ENCODE measurements at places on chromosomes 1 and 21.

GRCh38 chr1:175419684-175420517, 227.3 kb upstream of the KIAA0040 start:
- DNase-seq: no peak

DNA sequence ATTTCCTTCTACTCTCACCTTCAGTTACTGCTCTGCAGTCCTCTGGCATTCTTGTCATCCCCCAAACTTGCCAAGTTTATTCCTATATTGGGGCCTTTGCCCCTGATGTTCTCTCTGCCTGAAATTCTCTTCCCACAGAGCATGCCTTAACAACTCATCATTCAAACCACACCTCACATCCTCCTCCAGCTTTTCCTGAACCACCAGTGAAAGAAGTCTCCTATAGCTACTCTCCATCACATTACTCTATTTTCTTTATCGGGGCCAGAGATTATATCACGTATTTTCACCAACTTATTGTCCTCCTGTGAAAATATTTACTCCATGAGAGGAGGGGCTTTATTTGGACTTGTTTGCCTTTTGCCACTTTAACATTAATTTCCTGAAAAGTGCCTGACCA, 32.1 kb downstream of the EXTL2 start:
- no peak for DNase-seq

GRCh38 chr1:116466810-116467557, 93.9 kb downstream of the ATP1A1 start:
- DNase-seq: no peak

- DNase-seq: no peak
These were observed at the start of gene ANXA9 for GRCh38 chr1:150981805-150982712. TSS of gene ANXA9 (plus strand) at chr1:150982292. CDS start at chr1:150983106, 814 bp downstream.

DNA sequence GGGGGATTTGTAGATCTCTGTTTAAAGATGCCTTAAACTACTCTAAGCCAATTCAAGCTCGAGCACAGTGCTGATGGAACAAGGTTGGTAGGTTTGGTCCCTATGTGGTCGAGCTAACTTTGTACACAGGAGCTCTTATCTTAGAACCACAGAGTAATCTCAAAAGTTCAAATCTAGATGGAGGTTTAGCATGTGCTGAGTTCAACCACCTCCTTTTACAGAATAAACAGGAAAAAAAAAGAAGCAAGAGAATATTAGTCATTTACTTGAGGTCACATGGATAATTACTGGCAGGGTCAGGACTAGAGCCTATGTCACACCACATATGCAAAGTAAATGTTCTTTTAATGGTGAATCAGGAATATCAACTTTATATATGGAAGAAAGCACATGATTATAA, 86.2 kb downstream of the DTL start:
- no peak for DNase-seq

GRCh38 chr1:166164995-166165660, 1.7 kb downstream of the FAM78B start:
- DNase-seq: no peak

GRCh38 chr1:69693921-69694675, 126.4 kb downstream of the LRRC7 start:
- no peak for DNase-seq

GRCh38 chr1:244322791-244323521, 128.8 kb downstream of the ADSS2 start:
- no peak for DNase-seq

- no peak for DNase-seq
These were observed 1.8 kb upstream of the DMBX1 start for GRCh38 chr1:46487818-46488218.

GRCh38 chr1:171590022-171590421, 32.0 kb upstream of the MYOCOS start:
- DNase-seq: no peak

DNA sequence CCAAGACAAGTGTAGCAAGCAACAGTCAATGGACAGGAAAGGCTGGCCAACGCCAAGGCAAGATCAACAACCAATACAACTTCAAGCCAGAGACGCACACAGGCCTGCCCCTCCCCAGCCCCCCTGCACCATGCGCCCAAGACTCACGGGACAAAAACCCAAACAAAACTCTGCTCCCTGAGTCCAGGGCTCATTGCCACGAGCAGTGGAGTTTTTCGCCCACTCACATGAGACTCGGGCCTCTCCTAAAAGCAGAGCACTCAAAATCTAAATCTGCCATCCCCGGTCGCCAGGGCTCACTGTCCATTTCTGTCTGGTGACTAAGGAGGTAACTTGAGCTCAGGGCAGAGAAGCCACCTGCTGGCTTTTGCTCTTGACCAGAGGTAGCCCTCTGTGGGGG, 174.8 kb downstream of the CLIC6 start:
- no peak for DNase-seq

DNA sequence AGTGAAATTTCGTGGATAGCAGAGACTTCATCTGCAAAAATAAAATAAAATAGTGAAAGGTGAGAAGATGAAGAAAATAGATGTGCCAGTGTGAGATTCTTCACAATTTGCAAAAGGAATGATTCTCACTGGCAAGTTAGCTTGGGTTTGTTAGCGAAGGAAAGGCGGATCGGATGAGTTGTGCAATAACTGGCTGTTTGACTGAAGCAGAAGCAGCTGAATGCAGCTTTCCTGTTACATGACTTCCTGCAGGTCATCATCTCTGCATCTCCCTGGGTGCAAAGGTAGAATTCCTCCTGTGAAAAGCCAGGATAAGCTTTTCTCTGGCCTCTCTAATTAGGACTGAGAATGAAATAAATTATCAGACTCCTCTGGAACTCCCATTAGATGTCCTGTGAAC, 263.1 kb upstream of the CHRM3 start:
- no peak for DNase-seq

DNA sequence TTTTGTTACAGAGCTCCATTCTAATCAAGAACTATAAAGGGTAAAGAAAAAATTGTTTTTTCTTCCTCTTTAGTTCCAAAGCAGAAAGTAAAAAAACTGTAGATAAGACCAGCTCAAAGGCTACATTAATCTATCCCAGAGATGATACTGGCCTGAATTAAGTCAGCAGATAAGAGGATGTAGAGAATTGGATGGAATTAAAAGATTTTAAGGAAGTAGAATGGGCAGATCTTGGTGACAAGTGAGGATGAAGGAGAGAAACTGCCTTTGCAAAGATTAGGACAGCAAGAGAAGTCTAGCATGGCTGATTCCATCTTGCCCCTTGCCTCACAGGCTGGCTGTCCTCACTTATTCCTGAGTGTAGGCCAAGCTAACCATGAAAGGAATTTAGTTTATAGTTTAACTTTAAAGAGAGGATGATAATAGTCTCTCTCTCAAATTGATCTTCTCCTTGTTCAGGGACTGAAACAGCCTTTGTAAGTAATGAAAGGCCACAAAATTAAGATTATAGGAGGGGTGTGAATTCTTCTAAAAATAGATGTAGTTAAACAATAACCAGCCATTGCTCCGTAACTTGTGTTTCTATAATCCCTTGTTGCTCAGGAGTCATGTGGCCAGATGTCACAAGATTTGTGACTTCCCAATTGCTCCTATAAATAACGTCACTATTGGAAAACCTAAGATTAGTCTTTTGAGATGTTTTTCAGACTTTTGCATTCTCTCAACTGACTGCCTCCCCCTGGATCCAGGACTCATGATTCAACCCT, 265.0 kb upstream of the USP24 start:
- peak; percentile 27 for DNase-seq

DNA sequence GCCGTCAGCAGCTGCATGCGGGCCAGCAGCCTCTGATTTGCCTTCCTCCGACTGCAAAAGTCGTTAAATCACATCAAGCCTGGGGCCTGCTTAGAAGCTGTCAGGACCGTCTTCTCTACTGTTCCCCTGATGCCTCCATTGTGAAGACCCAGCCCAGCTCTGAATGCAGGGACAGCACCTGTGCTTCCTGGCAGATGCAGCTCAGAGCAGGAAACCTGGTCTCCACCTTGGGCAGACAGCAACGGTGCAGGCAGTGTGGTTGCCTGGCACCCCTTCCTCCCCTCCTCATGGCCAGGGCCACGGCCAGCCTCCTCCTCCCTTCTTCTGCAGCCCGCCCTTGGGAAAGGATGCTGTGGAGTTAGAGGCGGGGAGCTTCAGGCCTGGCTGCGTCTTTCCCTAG, 92.3 kb upstream of the COL6A1 start:
- DNase-seq: no peak

DNA sequence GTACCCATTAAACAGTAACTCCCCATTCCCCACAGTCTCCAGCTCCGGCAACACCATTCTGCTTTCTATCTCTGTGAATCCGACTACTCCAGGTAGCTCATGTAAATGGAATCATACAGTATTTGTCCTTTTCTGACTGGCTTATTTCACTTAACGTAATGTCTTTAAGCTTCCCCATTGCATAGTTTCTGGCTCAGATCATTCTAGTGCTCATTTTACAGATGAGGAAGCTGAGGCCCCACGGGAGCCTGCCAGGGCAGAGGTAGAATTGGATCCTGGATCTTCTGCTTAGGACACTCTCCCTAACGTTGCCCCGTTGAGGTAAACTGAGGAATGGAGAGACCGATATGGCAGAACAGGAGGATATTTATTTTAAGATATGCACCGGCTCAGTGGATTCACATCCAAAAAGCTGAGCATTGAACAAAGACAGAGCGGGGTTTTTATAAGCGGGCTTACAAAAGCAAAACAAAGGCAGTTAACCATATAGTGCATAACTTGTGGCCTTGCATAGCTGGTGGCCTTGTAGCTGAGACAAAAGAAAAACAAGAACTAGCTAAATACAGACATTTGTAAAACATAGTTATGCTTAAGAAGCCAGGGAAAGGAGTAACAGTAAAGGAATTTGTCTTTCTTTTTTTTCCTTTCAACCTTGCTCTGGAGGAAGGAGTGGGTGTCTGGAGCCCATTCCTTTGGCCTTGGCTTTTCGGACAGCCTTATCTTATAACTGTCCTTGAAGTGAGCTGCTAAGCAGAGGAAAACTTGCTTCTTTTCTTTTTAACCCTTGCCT, 15.3 kb upstream of the KLHDC8A start:
- no peak for DNase-seq

DNA sequence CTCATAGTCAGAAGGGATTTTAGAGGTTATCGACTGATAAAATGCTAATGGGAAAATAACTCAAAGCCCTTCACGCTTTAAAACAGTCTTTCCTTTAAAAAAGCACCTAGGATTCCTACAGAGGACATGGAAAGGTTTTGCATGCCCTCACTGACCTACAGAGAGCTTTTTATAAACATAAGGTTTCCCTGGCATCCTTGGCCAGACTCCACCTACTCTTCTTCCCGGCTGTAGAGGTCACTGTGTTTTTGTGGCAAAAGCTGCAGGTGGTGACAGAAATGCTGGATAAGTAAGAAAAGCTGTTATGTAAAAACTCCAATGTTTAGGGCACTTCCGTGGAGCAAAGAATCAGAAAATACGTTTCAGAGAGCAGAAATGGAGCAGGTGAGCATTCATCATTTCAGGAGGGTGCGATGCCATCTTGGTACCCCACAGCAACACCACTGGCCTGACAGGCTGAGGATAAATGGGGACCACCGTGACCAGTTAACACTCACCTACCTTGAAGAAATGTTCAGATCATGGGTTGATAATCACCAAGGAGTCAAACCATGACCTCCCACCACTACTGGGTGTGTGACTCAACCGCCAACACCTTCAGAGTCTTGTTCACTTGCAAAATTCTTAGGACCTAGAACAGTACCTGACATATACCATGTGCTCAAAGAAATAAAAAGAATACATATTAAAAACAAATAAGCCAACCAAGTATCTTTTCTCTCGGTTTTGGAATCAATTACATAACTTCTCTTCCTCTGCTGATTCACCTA, 46.6 kb downstream of the SSBP3 start:
- no peak for DNase-seq

GRCh38 chr1:115837740-115838421, 3.0 kb downstream of the NHLH2 start:
- DNase-seq: no peak

DNA sequence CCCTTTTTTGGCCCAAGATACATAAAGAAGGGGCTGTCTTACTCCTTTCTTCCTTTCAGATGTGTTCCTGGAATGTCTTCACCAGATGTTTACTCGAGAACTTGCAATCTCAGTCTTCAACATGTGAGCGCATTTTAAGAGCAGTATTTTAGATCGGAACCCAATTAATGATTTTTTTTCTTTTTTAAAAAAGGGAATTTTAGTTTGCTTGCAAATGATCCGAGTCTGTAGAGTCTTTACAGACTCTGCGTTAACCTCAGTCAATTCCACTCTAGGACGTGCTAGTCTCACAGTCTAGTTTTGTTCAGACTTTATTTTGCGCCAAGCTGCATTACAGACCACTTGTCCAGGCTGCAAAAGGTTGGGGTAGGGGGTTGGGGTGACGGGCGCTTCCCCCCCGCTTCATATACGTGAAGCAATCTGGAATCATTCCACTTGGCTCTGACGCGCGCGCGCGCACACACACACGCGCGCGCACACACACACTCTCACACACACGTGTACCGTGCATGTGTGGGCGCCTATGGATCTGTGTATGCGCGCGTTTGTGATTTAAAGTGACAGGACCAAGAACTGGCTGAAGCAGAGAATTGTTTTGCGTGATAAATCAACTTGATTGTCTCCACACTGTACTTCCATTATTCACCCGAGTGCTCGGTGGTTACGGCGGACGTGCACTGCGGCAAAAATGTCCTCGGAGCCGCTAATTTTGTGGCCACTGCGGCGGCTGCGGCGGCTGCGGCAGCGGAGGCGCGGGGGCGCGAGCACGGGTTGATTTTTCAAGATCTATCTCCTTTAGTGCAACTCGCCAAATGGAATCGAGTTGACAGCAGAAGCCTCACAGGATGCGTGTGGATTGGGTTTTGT, 25.6 kb upstream of the NFIA start:
- no peak for DNase-seq

- DNase-seq: no peak
These were observed 82.4 kb downstream of the WLS start for GRCh38 chr1:68149907-68150306.

DNA sequence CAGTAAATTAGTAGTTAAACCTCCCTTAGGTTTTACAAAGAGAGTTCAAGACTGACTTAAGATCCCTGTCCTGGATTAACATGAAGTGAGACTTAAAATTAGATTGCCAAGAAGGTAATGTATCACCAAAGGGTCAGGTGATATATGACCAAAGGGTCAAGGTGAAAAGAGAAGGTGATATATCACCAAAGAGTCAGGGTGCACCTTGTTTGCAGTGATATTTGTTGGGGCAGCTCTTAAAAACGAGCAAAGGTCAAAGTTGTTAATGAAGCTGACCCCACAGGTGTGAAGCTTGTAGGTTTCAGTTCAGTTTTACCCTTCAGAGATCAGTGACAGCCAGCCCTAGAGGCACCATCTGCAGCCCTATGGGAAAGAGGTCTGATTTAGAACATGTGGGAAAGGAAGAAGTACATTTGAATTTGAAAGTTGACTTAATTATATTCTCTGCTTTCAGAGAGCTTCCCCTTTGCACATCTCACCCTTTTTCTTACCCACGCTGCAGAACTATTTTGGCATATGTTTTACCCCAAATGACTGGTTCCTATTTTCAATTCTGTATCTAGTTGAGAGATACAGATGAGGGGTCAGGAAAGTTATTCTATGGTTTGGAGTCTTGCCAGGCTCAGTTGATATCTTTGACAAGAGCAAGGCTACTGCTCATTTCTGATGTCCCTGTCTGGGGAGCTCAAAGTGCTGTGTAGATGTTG, 170.8 kb downstream of the S1PR1 start:
- DNase-seq: no peak

Measured in right renal pelvis (tissue), 4 donors.